Keratinocyte (primary cell): ENCODE measurements at places on chromosomes 7 and 10. TPM values are rescaled to one million over a fixed set of nuclear protein-coding genes. Genes with fewer than 3 reads are reported as not detected.

Gene AKR1B1
- polyA plus RNA-seq: 139 to 153 TPM (median 148 TPM) in 3 replicates

Gene TYW1B
- 1.4 to 2.5 TPM (median 1.9 TPM) in 3 replicates for polyA plus RNA-seq

Gene EN2
- polyA plus RNA-seq: 0.05 to 0.14 TPM (median 0.09 TPM) in 3 replicates

Gene PIP
- not detected in 3 replicates for polyA plus RNA-seq

Gene BHLHA15
- polyA plus RNA-seq: not detected in 3 replicates

Gene DPYSL4
- polyA plus RNA-seq: 7.4 to 10.0 TPM (median 8.6 TPM) in 3 replicates

Gene DBNL
- polyA plus RNA-seq: 76.1 to 107 TPM (median 88.4 TPM) in 3 replicates

Gene SPDYE8
- not detected in 3 replicates for polyA plus RNA-seq

Gene C7orf57
- polyA plus RNA-seq: 0.22 to 0.60 TPM (median 0.39 TPM) in 3 replicates

Gene ATOH7
- polyA plus RNA-seq: 0.04 to 0.07 TPM in 2 of 3 replicates, not detected in the other

Gene MRLN
- polyA plus RNA-seq: not detected in 3 replicates

Gene LDB3
- polyA plus RNA-seq: 0.01 TPM in 2 of 3 replicates, not detected in the other

Gene MACC1
- 9.6 to 16.4 TPM (median 11.3 TPM) in 3 replicates for polyA plus RNA-seq

Gene CYP26C1
- polyA plus RNA-seq: not detected in 3 replicates

Gene CLRN3
- polyA plus RNA-seq: not detected in 3 replicates

Gene FAM25A
- polyA plus RNA-seq: 11.7 to 27.6 TPM (median 25.2 TPM) in 3 replicates

Gene WNT8B
- not detected in 3 replicates for polyA plus RNA-seq

Gene LRRC4
- polyA plus RNA-seq: 0.01 to 0.09 TPM (median 0.07 TPM) in 3 replicates

Gene GNGT1
- not detected in 3 replicates for polyA plus RNA-seq

Gene UTF1
- polyA plus RNA-seq: not detected in 3 replicates

Gene FAM237B
- polyA plus RNA-seq: not detected in 3 replicates

Gene FLNC
- polyA plus RNA-seq: 0.03 to 0.15 TPM (median 0.06 TPM) in 3 replicates

Gene INMT
- polyA plus RNA-seq: not detected in 3 replicates

Gene PROSER2
- 7.3 to 13.0 TPM (median 10.2 TPM) in 3 replicates for polyA plus RNA-seq

Gene ASAH2
- 1.6 to 4.7 TPM (median 1.7 TPM) in 3 replicates for polyA plus RNA-seq

Gene UROS
- 40.0 to 46.7 TPM (median 40.1 TPM) in 3 replicates for polyA plus RNA-seq

Gene ANXA8L1
- 495 to 686 TPM (median 516 TPM) in 3 replicates for polyA plus RNA-seq

Gene TAS2R4
- polyA plus RNA-seq: 0.24 to 0.73 TPM (median 0.68 TPM) in 3 replicates

Gene PTPN20
- polyA plus RNA-seq: 4.8 to 7.3 TPM (median 5.4 TPM) in 3 replicates

Gene NKX1-2
- 0.89 to 3.6 TPM (median 1.9 TPM) in 3 replicates for polyA plus RNA-seq

Gene CRHR2
- polyA plus RNA-seq: not detected in 3 replicates

Gene DRGX
- polyA plus RNA-seq: not detected in 3 replicates

Gene GPAM
- 5.8 to 7.4 TPM (median 6.0 TPM) in 3 replicates for polyA plus RNA-seq

Gene UNC5B
- polyA plus RNA-seq: 0.96 to 3.1 TPM (median 1.1 TPM) in 3 replicates

Gene ODAD2
- 0.01 to 0.02 TPM in 2 of 3 replicates, not detected in the other for polyA plus RNA-seq

Gene TMEM130
- polyA plus RNA-seq: not detected in 3 replicates

Gene HOXA13
- polyA plus RNA-seq: not detected in 3 replicates

Gene H2BK1
- not detected in 3 replicates for polyA plus RNA-seq

Gene PRSS37
- not detected in 3 replicates for polyA plus RNA-seq

Gene CNPY1
- not detected in 3 replicates for polyA plus RNA-seq

Gene SEMA3A
- polyA plus RNA-seq: 0.90 to 3.7 TPM (median 2.1 TPM) in 3 replicates

Gene OGDHL
- polyA plus RNA-seq: 0.06 to 0.31 TPM (median 0.09 TPM) in 3 replicates

Gene VIPR2
- not detected in 3 replicates for polyA plus RNA-seq

Gene ADAM22
- polyA plus RNA-seq: 0.03 to 0.11 TPM (median 0.07 TPM) in 3 replicates

Gene CCDC136
- 0.84 to 1.6 TPM (median 1.5 TPM) in 3 replicates for polyA plus RNA-seq

Gene LYZL2
- polyA plus RNA-seq: not detected in 3 replicates
